CD4-positive, alpha-beta T cell treated with Interferon alpha-2 for 1 hour (primary cell): ENCODE measurements at places on chromosomes 4 and X.

GRCh38 chrX:124030520-124030919, 69.0 kb downstream of the STAG2 start:
- no peak for DNase-seq

- DNase-seq, result no peak
Measured at GRCh38 chr4:65399084-65399483, 271.2 kb downstream of the EPHA5 start.

DNA sequence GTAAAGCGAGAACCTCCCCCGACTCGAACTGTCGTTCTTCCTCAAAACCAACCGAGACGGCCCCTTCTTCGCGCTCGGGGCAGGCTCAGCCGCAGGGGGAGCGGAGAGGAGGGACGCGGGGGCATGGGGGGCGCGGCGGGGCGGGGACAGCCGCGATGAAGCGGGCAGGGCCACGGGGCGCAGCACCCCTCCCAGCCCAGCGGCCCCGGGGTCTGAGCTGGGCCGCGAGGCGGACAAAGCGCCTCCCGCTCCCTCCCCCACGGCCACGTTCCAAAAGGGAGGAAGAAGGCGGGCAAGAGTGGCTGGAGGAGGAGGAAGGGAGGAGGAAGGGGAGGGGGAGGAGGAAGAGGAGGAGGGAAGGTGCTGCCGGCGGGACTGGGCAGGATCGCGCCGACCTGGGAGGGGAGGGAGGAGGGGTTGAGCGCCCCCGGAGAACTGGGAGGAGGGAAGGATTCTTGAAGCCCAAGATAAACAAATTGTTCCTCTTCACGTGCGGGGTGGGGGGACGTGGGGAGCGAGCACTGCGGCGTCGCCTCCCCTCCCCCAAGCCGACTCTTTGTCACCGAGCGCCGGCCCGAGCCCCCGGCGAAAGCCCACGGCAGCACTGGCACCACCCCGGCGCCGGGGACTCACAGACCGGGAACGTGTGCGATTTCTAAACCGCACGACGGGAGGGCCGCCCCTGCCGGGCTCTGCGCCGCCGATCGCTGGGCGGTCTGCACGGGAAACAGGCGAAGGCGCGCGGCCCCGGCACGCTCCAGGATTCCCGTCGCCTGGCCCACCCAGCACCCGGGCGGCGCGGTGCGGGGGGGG, 2.9 kb downstream of the MAML3 start:
- peak; percentile 80 for DNase-seq

- DNase-seq, result no peak
Measured at GRCh38 chr4:176376032-176376614, 56.4 kb downstream of the SPCS3 start.
